ENCODE measurements at places on chromosomes 1 and 21.

GRCh38 chr1:119711804-119712341 is at the start of gene PHGDH:
Gene PHGDH (plus strand): TSS chr1:119711934. CDS start chr1:119712023, 89 bp downstream.
- DNase-seq, result peak; percentile 80

GRCh38 chr1:46594063-46594462 is 10.0 kb downstream of the MKNK1 start:
- DNase-seq, result no peak

DNA sequence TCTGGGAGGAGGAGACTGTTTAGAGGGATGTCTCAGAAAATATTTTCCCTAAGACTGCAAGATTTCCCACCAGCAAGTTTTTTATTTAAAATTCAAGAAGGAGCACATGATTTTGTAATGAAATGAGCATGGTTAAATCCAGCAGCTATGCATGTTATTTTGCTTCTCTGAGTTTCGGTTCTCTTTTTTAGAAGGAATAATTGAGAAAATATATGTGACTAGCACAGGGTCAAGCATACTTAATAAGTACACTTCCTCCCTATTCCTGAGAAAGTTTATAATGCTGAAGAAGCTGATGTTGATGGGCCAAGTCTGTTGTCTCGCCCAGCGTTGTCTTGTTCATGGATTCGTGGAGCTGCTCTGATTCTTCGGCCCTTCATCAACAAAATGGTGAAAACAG is 51.2 kb downstream of the EXO1 start:
- no peak for DNase-seq

- no peak for DNase-seq
Measured at GRCh38 chr1:104765085-104765484, 1015.4 kb downstream of the AMY1C start.

DNA sequence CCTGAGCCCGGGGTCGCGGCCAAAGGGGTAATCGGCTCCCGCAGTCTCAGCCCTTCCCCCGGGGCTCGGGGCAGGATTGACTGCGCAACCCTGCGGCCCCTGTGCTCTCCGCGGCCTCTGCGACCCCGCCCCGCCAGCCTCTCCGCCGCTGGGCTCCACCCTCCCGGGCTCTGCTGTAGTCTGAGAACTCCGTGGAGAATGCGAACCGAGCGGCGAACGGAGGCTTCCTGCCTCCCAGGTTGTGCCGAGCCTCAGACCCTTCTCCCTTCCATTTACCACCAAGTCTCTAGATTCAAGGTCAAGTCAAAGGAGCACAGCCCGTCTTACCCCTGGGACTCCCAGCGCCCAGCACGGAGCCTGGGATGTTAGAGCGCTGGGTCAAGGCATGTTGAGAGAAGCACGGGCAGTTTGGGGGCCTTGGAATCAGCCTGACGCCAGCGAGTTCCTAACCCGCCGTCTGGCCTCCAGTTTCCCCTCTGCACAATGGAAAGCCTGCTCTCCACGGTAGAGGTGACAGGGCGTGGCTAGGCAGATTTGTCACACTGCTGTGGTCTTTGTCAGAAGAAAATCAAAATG is 3.0 kb downstream of the ATP2B4 start:
- DNase-seq, result no peak

- no peak for DNase-seq
Measured at GRCh38 chr1:184860985-184861754, 106.5 kb upstream of the EDEM3 start.

GRCh38 chr21:38082936-38083485 is 166.8 kb upstream of the KCNJ6 start:
- no peak for DNase-seq

DNA sequence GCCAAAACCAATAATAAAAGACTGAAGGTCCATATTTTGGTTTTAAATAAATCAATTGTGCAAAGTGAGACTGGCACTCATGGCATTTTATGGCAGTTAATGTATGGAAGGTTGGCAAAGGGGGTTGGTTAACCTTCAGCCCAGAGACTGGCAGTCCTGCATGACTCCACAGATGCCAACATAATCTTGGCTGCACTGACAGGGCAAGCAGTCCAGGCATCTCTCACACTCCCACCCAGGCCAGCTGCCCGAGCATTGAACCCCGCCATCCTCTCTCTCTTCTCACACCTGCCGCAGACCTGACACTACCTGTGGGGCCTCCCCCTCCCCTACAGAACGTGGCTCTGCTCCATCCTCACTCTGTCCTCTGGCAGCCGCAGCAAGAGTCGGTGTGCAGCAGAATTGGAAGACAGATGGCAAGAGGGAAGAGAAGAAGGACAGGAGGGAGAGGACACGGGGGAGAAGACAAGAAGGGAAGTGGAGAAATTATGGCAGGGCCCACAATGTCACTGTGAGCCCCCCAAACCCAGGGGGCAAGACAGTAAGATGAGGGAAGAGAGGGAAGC is 43.7 kb downstream of the ITPKB start:
- DNase-seq, result no peak

- no peak for DNase-seq
Measured at GRCh38 chr1:184376369-184376768, 10.5 kb upstream of the C1orf21 start.

- DNase-seq, result no peak
Measured at GRCh38 chr21:46127239-46128105, 27.9 kb downstream of the FTCD start.

DNA sequence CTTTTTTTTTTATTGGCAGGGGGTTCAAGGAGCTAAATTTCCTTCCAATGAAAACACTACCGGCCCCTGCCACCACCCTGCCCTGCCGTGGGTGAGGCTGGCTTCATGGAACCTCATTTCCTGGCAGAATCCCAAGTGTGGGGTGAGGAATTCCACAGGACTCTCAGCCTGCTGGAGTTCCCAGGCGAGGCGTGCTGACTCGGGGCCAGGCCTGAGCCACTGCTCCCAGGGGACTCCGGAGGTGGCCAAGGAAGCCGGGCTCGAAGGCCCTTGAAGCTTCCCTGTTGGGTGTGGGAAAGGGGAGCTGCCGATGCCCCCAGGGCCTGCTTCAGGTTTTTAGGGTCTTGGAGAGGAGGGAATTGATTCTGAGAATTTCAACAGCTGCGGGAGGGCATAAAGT is 95.3 kb upstream of the ACTRT2 start:
- DNase-seq, result no peak

- DNase-seq, result no peak
Measured at GRCh38 chr1:175319912-175320230, 127.3 kb upstream of the KIAA0040 start.

- peak; percentile 95 for DNase-seq
Measured at GRCh38 chr1:34268311-34268954, 91.7 kb downstream of the C1orf94 start.

DNA sequence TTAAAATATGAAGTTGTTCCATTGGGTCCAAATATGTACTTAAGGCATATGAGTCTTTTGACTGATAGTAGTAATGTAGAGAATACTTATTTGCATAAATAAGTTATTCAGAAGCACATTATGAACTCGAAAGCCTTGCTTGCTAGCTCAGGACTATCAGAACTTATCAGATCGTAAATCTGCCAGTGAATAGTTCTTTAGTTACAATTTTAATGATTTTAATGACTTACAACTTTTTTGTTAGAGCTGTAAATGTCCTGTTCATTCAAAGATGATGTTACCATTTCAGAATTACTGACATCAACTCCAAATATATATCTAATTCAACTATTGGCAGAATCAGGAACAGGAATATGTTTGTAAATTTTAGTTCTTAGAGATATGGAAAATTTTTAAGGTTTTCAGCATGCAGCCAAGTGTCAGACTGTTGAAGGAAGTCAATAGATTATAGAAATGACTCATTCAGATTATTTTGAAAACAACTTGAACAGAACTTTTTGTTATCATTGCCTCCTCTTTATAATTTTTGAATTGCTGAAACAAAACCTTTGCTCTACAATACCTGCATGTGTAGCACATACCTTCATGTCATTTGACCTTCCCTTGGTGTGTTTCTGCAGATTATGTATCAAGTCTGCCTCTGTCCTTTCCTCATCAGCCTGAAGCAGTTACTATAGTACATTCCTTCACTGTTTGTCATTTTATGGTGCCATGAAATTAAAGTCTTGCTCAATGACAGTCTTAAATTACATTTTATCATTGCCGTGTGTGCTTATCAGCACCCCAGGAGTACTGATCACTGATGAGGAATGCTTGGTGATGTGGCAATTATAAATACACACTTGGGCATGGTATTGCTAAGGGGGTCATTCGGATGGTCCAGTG is 44.9 kb downstream of the LRRC8D start:
- DNase-seq, result peak; percentile 61

DNA sequence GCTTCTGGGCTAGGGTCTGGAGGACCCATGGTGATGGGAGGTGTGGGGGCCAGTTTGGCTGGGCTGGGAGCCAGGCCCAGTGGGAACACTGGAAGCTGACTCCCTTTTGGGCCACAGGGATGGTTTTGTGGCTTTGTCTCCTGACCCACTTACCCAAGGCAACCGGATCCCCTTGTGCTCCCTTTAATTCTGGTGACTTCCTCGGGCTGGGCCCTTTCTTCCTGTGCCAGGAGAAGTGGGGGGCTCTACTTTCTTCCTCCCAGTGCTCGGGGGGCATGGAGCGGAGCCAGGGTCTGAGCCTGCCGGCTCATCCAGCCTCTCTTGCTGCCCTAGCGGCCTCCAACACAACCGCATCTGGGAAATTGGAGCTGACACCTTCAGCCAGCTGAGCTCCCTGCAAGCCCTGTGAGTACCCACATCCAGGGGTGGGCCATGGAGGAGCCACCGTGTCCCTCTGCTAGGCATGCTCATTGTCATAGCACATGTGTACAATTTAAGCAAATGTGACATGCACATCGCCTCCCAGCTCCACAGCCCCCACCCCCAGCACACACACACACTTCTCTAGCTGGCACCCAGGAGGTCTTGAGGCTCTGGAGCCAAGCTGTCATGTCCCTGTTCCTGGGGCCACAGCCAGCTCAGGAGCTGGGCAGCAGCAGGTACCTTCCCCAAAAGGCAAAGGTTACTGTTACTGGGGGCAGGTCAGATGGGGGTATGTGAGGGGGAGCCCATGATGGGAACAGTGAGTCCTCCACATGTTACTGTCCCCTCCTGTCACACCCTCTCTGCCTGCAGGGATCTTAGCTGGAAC is 35.0 kb downstream of the UBE2T start:
- no peak for DNase-seq

DNA sequence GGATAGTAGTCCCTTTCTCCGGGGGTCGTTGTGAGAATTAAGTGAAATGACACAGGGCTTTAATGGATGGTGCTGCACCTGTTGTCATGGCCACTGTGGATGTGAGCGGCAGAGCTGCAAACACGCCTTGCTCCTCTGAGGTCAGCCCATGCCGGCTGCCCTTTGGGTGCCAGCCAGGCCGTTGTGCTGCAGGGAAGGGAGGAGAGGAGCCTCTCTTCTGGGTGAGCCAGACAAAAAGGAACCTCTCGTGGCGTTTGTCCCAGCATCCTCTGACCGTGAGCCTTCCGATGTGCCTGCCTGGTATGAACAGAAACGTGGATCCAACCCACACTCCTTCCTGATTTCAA is 383.0 kb upstream of the VAMP3 start:
- DNase-seq, result no peak

DNA sequence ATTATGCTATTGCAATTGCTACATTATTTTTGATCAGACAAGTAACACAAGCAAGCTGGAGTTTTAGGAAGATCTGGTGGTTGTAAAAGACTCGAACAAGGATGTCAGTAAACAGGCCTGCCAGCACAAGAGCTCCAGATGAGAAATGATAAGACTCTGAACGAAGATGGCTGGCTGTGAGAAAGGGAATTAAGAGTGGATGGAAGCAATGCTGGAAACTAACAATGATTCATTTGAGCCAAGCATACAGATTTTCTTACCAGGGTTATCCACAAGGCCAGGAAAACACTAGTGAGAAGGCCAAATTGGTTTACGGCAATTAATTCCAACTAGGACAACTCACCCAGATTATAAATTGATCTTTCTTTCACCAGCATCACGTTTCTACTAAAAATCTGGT is 54.2 kb downstream of the NRIP1 start:
- DNase-seq, result no peak

DNA sequence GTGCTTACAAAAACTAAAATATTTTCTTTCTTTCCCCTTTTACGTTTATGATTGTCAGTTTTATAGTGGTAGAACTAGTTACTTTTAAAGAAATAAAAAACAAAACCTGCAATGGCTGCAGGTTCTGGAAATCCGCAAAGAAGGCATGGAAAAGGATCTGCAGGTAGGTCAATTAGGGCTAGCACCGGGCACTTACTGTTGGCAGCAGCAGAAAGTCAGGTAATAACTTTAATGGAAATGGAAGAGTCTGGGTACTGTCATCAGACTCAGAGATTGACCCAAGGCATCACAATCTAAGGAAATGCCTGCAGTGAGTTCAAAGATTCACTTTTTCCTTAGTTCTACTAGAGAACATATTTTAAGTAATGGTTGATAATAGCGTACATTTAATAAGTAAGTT is 1136.3 kb upstream of the B3GALT2 start:
- no peak for DNase-seq

DNA sequence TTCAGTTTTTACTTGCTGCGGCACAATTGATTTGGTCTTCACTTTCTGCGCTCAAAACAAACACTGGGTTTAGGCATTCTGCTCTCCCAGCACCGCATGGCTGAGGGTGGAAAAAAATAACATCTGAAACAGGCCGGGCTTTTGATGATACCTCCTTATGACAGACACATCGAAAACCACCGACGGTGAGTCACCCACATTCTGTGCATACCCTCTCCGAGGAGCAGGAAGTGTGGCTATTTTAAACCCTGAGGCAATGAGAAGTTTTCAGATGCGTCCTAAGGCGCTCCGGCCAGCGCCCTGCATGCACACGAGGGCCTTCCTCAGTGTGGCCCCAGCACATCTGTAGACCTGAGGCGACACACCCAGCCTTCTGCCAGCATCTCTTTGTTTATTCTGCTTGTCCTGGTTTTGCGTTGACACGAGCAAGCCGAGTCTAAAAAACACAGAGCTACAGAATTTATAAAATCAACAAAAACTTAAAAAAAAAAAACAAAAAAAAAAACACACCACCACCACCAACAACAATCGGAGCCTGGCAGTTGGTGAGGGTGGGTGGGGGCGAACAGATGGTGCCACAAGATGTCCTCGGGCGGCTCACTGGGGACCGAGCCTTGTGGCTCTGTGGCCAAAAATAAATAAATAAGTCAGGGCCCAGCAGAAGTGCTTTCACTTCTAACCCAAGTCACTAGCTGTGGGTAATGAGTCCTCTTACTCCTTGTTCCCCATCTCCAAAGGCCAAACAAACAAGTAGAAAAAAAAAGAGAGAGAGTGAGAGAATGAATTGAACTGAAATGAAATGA is 162.6 kb upstream of the IRF2BP2 start:
- peak; percentile 97 for DNase-seq

DNA sequence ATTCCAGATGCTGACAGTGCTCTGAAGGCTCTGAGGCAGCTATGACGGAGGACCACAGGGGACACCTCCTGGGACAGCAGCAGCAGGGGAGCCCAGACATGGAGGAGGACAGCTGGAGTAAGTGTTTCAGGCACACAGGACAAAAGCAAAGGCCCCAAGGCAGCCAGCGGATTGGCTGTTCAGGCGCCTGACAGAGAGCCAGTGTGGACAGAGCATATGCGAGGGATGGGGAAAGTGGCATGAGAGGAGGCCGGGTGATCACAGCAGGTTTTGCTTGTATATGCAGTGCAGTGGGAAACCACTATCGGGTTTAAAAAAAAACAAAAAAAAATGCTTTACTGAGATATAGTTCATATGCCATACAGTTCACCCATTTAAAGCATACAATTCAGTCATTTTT is 19.1 kb downstream of the CHRNB2 start:
- DNase-seq, result no peak

Data from AG09309 (cell line).